SK-N-MC (cell line): ENCODE measurements at places on chromosomes 5 and 9.

GRCh38 chr5:107247427-107247826, 423.3 kb downstream of the EFNA5 start:
- DNase-seq = no peak

- DNase-seq = no peak
Observed at GRCh38 chr5:162703914-162704313, 636.3 kb downstream of the GABRG2 start.

DNA sequence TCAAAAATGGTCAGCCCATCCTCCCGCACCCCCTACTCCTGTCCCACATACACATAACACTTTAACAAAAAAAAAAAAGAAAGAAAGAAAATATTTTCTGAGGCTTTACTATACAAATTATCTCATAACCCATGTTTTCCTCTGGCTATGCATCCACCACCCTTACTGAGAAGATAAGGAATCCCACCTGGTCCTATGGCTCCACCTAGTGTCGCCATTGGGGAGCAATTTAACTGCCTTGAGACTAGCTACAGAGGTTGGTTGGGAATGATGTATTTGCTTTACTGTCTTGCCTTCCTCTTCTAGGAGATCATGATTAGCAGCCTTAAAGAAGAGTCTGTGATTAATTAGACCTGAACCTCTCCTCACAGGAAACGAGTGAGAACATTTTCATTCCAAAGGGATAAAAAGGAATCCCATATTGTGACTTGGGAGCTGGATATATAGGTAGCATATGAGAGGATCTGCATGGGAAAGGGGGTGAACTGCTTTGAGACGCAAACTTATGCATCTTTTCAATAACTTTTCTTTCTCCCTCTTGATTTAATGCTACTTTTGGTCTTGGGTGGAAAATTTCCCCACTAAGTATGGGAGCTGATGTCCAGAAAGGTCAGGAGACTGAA, 77.7 kb upstream of the SELENOP start:
- peak; percentile 66 for DNase-seq

GRCh38 chr9:28648723-28649122, 1075.4 kb upstream of the C9orf72 start:
- no peak for DNase-seq

GRCh38 chr9:87479801-87480201, 17.9 kb upstream of the DAPK1 start:
- DNase-seq = no peak

- no peak for DNase-seq
Observed at GRCh38 chr9:126550891-126551351, 62.8 kb upstream of the LMX1B start.

DNA sequence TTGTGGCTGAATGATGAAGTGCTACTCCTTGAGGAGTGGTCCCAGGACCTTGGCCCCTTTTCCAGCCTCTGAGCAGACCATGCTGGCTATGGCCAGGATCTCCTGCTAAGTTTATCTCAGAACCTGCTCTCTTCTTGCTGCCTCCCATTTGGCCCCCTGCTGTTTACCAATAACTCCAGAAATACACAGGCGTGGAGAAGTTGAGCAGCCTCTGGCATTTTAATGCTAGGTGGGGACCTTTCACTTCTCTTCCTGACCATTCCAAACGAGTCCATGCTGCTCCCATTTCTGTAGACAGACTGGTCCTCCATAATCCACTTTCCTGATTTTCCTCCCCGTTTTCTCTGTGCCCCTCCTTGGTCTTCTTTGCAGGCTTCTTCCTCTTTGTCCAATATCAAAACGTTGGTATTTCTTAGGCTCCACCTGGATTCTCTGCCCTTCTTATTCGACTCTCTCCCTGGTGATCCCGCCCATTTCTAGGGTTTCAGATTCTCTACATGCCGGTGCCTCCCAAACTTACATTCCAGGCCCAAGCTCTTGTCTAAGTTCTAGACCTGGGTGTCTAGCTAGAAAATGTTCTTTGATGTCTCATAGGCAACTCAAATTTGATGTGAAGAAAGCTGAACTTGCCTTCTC, 33.4 kb upstream of the TNFAIP8 start:
- no peak for DNase-seq

DNA sequence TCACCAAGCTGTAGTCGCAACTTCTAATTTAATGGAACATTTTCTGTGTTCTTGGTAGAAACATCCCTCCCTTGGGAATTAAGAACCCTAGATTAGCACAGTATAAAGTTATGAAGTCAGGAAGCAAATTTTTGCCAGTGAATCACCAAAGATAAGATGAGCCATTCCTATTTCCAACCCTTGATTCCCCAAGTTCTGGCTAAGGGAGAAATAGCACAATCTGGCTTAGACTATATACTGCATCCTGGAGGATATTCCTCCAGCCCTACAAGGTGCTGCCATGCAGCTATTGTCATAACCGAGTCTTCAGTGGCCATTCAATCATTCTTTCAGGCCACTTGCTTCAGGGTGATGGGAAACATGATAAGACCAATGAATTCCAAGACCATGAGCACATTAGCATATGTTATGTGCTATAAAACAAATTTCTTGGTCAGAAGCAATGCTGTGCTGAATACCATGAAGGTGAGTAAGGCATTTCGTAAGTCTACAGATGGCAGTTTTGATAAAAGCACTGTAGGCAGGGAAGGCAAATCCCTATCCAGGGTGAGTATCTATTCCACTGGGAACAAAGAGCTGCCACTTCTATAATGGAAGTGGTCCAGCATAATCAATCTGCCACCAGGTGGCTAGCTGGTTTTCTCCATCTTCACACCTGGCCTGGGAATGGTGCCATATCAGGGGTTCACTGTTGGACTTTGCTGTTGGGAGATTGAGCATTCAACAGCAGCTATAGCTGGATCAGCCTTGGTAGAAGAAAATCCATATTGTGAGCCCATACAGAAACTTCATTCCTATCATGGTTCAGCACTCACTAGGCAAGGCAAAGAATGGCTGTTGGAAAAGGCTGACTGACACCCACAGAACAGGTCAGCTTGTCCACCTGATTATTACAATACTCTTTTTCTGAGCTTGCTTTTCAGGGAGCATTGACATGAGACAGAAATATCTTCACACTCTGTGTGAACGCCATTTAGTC, 19.6 kb upstream of the ARL15 start:
- DNase-seq = no peak

GRCh38 chr5:126513302-126513701, 81.7 kb downstream of the ALDH7A1 start:
- no peak for DNase-seq

DNA sequence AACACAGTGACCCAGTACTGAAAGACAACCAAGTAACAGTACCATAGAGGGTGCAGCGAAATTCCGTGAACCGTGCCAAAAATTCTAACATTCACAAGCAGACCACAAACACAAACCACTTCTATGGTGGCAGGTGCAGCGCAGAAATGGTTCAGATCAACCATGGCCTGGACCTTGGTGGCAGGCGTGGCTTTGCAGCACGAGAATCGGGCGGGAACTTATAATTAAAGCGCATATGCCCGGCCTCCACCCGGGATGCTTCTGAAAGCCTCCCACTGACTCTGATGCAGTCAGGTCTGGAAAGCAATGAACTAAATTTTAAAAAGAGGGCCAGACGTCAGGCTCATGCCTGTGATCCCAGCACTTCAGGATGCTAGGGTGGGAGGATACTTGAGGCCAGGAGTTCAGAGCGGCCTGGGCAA, 68.0 kb upstream of the TBC1D9B start:
- no peak for DNase-seq

- no peak for DNase-seq
Observed at GRCh38 chr5:106392766-106393165, 1278.0 kb downstream of the EFNA5 start.

DNA sequence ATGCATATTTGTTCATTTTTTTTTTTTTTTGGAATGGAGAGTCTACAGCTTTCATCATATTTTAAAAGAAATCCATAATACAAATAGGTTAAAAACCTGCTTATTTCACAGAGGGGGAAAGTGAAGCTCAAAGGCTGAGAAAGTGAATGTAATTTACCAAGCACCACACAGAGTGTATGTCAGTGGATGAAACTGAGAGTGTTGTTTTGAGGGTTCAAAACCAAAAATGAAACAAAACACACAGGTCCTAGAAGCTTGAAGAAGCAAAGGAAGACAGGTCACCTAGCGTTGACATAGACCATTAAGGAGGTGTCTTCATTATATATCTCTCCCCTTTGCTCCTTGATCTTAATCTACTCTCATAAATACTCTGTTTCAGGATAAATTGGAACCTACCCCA, 7.5 kb downstream of the NMUR2 start:
- DNase-seq = no peak

DNA sequence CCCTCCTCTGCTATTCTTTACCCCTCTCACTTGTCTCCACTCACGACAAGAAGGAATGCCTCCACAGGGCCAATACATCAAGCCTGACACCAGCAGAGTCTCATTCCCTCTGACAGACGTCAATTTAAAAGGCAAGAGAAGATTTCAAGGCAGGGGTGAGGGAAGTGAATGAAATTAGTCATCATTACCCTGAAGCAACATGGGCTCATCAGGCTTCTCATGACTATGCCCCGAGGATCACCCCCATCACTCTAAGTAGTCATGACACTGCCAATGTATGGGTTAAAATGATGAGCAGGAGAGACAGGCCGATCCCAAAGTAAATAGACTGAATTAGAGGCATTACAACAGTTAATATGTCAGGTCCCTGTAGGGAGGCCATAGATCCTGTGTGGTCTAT, 504.4 kb downstream of the TLE4 start:
- no peak for DNase-seq

- DNase-seq = no peak
Observed at GRCh38 chr5:172370648-172371545, 83.4 kb downstream of the SH3PXD2B start.

GRCh38 chr5:56247592-56247991, 14.5 kb upstream of the ANKRD55 start:
- no peak for DNase-seq

DNA sequence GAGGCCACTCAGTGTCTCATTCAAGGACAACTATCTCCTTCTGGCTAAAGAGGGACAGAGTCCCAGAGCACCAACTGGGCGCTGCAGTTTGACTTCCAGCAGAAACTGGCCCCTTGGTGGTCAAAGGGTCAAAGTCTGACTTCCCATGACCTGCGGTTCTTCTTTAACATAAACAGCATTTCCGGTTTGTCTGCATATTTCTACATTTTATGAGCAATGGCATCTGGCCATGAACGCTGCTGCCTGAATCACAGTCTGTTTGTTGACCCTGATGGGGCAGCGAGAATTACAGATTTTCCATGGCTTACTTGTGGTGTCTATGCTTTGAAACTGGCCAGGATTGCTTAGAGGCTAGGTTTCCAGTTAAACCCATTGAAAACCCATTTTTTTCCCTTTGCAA, 1.3 kb downstream of the TNFSF15 start:
- no peak for DNase-seq

DNA sequence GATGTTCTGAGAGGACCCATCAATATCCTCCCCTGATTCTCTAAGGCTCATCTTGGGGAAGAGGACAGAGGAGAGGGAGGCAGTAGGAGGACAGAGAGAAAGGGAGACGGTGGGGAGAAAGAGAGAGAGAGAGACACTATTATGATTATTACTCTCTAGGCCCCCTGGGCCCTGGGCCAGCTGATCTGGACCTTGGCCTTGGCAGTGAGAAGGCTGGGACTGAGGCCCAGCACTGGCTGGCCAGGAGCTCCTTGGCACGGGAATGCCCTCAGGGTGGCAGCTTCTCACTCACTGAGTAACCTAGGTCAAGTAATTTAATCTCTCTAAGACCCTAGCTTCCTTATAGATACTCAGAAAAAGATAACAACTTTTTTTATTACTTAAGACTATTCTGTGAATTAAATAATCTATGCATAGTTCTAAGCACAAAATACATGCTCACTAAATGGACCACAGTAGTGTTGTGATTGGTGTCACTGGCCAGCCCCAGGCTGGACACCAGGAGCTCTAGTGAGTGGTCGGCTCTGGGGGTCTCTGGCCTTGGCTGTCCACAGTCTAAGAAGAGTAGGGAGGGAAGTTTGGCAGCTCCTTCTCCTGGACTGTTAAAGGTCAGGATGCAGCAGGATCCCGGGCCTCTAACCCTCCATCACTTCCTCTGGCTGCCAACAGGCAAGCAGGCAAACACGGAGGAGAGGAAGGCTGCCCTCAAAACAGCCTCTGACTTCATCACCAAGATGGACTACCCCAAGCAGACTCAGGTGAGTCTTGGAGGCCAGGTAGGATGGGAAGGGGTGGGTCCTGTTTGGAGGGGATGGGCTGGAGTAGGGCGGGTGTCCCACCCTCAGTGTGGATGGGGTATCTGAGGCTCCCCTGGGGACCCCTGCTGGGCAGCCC, 50.0 kb downstream of the GSN start:
- DNase-seq = no peak

DNA sequence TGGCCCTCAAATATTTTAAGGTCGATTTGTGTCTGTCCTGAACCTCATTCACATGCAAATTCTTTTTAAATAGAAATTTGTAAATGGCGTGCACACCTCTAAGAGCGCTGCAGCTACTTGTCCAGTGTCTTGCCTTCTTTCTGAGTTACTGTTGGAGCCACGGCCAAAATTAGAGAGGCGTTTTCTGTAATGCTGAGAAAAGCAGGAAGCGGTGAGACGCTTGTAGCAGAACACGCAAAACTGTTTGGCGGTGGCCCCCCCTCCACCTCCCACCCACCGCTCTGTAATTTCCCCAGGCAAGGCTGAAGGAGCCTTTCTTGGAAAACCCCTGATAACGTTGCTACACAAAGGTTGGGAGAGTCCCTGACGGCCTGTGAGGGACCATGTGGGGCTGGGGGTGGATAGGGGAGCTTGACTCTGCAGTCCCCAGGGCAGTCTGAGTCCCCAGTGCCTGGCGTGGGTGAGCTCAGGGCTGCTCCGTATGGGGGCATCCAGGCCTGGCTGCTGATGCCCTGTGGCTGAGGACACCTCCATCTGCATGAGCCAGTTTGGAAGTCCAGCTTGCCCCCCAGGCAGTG, 96.5 kb downstream of the GADD45G start:
- DNase-seq = no peak

DNA sequence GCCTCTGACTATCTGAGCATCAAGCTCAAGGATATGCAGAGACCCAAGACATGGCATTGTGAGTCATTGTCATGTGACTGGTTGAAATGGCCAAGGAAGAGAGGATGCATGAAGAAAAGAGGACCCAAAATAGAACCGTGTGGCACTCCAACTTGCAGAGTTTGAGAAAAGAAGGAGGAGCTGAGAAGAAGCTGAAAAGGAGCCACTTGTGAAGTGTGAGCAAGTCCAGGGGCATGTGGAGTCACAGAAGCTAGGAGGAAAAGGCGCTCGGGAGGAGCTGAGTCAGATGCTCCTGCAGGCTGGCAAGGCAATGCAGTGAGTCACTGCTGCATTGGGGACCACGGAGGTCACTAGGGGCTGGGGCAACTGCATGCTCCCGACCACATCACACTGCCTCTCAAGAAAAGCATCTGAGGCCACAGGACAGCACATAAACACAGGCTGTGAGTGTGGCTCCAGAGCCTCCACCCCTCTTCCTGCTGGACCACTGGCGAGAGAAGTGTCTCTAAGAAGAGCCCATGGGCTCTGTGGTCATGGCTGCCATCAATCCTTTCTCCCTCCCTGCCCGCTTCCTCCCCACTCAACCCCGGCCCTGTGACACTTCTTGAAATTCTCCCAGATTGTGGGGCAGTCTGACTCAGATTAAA, 197.6 kb downstream of the DRD1 start:
- no peak for DNase-seq

- DNase-seq = no peak
Observed at GRCh38 chr9:77251050-77251449, 73.7 kb downstream of the VPS13A start.

- no peak for DNase-seq
Observed at GRCh38 chr5:18114151-18114757, 480.0 kb downstream of the TAF11L14 start.
